ENCODE measurements at places on chromosomes 12 and 14.
A peak's percentile ranks its signal among the peaks of the same experiment; 100 is the strongest.

DNA sequence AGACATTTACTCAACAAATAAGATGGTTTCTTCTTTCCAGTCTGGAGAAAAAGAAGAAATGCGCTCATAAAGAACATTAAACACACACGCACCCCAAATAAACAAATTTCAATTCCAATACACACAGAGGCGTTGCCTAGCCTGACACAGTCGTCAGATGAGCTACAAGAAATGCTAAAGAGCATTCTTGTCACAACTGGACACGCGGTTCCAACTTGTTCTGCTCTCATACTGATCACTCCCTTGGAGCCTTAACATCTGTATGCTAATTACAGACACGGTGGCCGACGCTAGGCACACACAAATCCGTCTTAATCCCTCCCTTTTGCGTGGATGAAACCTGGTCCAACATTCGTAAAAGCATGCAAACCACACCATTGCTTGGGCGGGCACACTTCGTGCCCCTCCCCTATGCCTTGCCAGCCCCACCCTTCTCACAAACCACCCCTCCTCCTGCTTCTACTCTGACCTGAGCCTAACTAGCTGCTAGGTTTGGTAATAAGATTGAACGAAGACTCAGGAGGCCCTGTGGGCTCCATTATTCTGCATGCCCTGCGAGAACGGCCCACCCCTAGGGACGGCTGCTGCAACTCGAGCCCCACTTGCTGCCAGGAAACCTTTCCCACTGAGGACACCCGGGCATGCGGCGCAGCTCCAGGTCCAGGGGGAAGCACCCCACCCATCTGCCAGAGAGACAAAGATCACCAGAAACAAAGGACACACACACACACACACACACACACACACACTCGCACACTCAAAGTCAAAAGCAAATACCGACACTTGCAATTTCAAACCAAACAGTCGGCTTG is 1.2 kb downstream of the KCNK10 start:
- DNase-seq, result no peak

- DNase-seq, result peak; percentile 72
These were observed 1.5 kb downstream of the IRF2BPL start for GRCh38 chr14:77026930-77027537.

DNA sequence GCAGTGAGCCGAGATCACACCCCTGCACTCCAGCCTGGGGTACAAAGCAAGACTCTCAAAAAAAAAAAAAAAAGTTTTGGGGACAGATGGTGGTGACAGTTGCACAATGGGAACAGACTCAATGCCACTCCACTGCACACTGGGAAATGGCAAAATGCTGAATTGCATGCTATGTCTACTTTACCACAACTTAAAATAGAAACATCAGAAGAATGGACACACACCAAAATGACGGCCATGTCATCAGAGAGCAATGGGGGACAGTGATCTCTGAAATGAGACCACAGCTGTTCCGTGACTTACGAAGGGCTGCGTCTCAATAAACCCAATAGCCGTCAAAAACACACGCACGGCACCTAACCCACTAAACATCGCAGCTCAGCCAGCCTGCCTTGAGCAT is 13.7 kb downstream of the DDX54 start:
- DNase-seq, result no peak

DNA sequence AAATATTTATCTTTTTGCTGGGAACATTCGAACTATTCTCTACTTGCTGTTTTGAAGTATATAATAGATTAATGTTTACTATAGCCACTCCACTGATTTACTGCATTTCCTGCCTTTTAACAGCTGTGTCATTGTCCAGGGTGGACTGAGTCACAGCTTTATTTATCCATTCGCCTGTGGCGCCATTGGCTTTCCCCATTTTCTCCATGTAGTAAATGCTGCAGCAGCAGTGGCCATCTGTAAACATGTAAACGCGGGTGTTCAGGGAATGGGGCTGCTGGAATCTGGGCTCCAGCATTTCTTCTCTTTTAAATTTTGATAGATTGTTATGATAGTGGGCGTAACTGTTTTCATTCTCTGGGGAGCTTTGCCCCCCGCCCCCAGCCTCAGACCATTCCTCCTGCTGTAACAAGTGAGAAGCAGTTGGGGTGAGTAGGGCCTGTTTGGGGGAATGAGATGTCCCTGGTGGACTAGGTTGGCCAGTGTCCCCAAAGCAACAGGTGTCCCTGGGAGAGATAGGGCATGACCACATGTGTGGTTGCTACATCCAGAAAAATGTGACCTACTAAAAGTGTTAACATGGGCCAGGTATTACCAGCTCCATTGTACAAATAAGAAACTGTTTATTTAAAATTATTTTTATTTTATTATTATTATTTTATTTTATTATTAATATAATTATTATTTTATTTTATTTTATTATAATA is 32.9 kb downstream of the RIN3 start:
- no peak for DNase-seq

- no peak for DNase-seq
These were observed 30.2 kb upstream of the NPAS3 start for GRCh38 chr14:32908196-32909084.

DNA sequence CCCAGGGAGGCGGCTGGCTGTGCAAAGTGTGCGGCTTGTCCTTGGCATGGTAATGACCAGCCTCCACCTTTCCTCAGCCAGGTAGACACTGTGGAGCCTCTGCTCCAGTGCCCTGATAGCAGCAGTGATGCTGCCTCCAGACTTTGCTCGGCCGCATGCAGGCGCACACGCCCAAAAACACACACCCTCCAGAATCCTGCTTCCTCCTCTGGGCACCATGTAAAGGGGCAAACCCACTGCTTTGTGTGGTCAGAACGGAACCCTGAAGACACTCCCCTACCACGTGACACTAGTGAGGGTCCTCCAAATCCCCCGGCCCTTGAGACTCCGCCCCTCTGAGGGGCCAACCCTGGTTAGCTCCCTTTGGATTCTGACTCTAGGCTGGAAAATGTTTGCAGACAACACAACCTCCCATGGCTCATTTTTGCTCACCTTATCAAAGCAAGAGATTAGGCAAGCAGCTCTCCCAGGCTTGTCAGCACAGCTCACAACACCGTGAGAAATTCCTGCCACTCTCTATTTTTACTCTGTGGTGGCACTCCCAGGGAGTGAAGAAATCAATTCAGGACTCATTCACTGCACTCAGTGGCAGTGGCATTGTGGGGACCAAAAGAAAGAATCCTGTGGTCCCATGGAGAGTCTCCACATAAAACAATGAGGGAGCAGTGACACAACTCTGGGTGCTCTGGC is 4.5 kb downstream of the KRT77 start:
- DNase-seq, result no peak

- DNase-seq, result no peak
These were observed 252.3 kb downstream of the KTN1 start for GRCh38 chr14:55832122-55832911.

DNA sequence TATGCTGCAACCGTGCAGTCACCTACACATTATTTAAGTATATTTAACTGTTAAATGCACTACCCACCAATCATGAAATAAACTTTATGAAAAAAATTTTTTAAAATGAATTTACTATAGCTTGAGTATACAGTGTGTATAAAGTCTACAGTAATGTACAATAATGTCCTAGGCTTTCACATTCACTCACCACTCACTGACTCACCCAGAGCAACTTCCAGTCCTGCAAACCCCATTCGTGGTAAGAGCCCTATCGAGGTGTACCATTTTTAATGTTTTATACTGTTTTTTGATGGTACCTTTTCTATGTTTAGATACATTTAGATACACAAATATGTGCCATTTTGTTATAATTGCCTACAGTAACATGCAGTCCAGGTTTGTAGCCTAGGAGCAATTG is 48.1 kb downstream of the KLRG1 start:
- DNase-seq, result no peak

- no peak for DNase-seq
These were observed 410.9 kb downstream of the EGLN3 start for GRCh38 chr14:33539918-33540357.

DNA sequence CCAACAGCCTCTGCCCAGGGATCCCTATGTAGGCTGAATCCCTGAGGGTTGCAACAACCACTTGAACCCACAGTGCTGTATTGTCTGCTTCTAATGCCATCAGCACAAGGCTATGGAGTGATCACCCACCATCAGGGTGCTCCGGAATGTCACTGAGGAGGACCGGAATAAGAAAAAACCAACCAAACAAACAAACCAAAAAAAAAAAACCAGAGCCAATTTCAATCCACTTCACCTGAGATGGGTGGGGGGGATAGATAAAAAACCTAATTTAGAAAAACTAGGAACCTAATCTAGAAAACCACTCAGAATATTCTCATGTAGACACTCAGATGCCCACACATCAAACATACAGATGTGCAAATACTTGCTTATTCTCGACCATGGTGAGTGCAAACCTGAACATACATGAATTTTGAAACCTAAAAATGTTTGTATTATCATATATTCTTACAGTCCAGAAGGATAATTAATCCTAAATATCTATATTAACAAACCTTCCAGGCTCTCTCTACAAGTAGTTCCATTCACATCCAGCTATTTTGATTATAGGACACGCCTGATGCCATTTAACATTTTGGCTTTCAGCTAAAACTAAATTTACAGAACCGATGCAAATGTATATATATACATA is 3.7 kb downstream of the TBX5 start:
- DNase-seq, result no peak

DNA sequence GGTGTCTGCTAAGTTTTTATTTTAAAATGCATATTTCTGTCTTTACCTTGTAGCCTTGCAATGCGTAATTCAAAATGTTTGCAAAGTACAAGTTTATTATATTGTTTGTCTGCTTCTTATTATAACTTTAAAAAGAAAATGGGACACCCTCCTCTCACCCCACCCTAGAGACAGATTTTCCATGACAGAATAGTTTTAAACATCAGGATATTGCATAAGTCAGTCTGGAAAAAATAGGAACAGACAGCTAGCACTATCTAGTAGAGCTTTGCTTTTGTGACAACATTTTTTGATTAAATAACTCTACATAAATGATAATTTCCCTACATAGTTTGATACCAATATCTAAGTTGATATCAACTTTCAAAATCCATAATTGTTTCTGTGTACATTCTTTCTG is 71.3 kb downstream of the PDE3A start:
- DNase-seq, result no peak

DNA sequence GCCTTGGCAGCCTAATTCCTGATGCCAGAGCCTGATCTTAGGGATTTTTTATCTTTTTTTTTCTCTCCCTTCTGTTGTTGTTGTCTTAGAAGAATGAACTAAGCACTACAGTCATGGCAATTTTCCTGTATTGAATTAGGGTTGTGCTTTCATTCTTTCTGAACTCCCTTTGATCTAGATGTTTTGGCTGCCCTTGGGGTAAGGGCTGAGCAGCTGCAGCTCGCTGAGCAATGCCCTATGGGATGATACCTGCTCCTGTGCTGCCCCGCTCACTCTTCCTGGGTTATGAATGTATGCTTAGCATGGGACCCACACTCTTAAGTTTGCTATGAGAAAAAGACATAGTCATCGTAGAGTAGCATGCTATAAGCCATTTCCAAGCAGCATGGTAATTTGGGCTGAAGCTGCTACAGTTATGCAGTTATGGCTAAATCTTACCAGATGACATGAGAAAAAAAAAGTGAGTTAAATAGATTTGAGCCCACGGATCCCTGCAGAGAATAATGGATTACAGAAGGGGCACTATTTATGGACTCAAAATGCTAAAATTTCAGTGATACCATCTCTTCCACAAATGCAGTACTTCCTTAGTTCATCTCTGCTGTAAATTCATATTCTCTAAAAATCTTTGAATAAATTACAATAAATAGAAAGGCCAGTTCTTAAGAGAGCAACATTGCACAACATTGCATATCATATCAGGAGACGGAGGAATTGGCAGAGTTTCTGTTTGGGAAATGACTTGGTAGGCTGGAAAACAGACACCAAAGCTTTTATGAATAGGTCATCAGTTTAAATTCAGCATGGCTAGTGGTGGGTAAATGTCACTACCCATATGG is 79.2 kb upstream of the PTHLH start:
- no peak for DNase-seq

DNA sequence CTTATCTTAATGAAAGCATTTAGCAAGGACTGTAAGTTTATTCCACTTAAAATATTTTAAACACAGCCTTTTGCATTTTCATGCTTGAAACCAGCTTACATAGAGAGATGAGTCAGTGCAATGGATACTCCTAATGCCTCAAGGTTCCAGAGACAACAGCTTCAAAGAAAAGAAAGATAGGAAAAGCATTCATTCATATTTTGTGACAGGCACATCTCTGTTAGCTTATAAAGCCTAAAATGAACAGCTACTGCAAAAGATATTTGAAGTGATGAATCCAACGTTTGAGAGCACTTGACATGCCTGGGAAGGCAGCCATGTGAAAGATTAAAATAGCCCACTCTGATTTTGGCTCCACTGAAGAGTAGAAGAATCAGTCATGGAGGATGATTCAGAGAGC is 814.5 kb downstream of the RPS29 start:
- no peak for DNase-seq

GRCh38 chr12:132393991-132394949 is 64.9 kb upstream of the GALNT9 start:
- DNase-seq, result no peak

- no peak for DNase-seq
These were observed 103.4 kb upstream of the KITLG start for GRCh38 chr12:88683628-88684027.

GRCh38 chr12:1531153-1531653 is 63.2 kb downstream of the FBXL14 start:
- peak; percentile 61 for DNase-seq

GRCh38 chr12:14650789-14651188 is 45.6 kb downstream of the GUCY2C start:
- no peak for DNase-seq

GRCh38 chr12:1428671-1429070 is 165.7 kb downstream of the FBXL14 start:
- no peak for DNase-seq

GRCh38 chr12:124861898-124862676 is 1.6 kb downstream of the SCARB1 start:
- DNase-seq, result no peak

GRCh38 chr14:50714450-50715073 is 46.5 kb upstream of the SAV1 start:
- DNase-seq, result no peak

DNA sequence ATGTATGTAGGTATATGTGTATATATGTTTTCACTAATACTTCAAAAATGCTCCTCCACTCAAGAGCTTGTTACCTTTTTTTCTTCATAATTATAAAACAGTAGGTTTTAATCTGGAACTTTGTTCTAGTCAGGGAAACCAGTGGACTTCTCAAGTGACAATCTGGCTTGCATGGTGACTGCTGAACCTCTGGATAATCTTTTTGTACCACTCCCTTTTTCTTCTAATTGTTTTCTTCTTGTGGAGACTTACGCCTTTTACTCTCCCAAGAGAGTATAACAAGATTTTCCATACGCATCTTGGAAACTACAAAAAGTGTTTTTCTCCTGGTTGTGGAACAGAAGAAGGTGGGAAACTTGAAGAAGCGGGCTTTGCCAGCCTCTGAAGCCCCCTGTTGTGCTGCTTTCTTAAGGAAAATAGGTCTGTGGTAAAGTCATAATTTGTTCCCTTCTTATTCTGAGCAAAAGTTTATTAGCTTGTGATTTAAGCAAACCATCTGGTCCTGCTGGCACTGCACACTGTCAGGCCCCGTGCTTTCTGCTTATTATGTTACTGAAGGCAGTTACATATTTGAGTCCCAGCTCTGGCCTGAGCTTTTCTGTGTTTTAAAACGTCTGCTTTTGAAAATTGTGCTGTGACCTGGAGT is 291.8 kb downstream of the ERC1 start:
- DNase-seq, result no peak
